ENCODE measurements at places on chromosomes 13 and 19.

- no peak for DNase-seq
Observed at GRCh38 chr19:45138303-45138751, 22.5 kb downstream of the NKPD1 start.

GRCh38 chr19:22606954-22607652, 27.0 kb upstream of the ZNF492 start:
- DNase-seq, result no peak

GRCh38 chr19:29988351-29988750, 46.3 kb downstream of the URI1 start:
- no peak for DNase-seq

DNA sequence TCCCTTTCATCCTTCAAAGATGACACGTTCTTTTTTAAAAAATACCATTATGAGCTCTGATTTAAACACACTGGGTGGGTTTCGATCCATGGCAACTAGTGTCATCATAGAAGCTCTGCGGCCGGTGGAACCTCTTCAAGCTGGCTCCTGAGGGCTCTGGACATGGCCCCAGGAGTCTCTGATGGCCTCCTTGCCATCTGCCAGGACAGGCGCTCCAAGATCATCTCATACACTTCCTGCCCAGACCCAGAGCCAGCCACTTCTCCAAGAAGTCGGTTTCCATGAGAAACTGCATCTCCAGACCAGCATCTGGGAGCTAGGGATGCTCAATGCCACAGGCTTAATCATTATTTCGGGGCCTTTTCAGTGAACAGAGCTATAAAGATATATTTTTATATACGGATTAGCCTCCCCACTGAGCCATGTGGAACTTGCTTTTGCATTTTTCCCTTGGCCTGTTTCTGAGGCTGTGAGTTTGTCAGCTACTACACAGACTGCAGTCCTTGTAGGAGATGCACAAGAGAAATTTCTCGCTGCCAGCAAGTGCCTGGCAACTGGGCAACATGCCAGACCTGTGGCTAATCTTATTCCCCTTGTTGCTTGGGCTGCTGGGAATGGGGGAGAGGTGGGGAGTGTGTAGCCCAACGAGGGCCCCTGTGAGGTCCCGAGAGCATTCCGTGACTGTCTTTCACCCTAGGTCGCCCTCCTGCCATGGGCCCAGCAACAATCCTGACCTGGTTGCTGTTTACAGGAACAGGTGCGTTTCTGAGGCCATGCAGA, 15.9 kb downstream of the SUGP1 start:
- DNase-seq, result no peak

- no peak for DNase-seq
Observed at GRCh38 chr19:4987256-4987655, 18.3 kb downstream of the KDM4B start.
